ENCODE measurements at places on chromosomes 6 and 20.

DNA sequence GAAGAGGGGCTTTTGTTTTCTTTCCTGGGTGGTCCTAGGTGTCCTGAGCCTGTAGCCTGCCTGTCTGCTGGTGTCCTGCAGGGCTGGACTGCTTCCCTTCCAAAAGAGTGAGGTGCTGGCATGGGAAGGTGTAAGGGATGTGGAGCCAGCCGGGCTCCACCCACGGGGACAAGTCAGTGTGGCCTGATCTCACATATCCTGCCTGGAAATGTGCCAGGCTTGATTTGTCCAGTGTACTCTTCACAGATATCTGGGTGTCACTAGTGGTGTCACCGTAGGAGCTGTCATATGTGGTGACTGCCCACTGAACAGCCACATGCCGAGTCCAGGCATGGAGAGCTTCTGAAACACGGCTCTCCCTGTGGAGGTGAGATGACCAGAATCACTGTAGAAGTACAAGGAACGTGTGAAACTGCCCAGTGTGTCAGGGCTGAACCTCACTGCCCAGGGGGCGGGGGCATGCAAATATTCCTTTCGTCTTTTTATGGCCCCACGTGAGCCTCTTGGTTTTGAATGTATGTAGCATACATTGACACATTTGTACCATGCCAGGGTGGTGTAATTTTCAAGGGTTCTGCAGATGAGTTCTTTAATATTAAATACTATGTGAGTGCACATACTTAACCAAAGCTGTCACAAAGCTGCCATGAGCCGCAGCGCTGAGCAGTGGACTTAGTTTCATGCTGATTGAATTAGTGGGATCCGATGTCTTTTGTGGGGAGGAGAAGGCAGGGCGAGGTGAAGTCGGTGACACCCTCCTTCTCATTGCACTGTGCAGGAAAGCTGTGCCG, 55.8 kb downstream of the CDH4 start:
- no peak for DNase-seq

DNA sequence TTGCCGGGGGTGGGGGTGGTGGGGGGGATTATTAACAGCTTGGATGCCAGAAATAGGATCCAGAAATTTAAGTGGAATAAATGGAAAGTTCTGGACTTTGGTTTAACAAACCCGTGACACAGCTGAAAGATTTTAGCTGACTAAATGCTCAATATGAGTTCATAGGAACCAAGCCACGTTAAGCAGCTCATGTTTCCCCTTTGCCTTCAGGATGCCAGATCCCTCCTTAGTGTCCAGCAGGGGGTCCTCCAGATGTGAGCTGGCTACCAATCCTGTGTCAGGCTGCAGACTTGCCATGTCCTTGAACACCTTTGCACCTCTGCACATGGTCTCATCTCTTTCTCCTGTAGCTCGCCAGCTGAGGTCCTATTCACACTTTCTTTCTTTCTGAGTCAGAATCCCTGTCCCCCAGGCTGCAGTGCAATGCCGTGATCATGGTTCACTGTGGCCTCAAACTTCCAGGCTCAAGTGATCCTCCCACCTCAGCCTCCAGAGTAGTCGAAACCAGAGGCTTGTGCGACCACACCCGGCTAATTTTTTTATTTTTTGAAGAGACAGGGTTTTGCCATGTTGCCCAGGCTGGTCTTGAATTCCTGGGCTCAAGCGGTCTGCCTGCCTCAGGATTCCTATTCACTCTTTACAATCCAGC, 133.3 kb upstream of the ARMC2 start:
- DNase-seq, result no peak

DNA sequence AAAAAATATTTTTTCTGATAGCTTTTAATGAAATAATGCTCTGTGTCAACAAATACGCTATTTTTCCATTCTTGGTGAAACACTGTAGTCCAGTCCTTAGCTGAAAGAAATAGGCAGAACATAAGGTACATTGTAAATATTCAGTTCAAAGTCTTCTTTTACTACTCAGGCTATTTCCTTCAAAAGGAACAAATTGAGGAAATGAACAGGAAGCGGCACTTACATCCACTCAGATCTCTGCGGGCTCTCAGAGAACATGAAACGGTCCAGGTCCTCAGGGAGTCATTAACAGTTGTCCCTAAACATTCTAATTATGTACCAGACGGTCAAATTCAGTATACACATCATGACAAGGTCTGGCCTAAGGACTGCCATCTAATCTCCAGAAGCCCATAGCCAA, 212.6 kb downstream of the KIF16B start:
- DNase-seq, result no peak

DNA sequence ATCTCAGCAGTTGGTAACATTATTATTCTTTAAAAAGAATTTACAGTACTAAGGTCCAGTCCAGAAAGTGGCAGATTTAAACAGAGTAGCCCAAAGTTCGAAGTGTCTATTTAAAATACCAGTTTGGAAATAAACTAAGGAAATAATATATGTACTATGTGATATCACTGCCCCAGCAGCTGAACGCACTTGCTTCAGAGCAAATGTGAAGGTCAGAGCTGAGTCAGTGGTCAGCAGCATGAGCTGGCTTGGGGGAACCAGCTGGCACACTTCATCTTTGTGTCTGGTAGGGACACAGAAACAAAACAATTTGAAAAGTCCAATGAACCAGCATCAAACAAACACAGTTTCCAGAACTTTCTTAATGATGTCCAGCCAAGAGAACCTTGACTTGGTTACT, 15.4 kb downstream of the TMEM14B start:
- DNase-seq, result no peak

DNA sequence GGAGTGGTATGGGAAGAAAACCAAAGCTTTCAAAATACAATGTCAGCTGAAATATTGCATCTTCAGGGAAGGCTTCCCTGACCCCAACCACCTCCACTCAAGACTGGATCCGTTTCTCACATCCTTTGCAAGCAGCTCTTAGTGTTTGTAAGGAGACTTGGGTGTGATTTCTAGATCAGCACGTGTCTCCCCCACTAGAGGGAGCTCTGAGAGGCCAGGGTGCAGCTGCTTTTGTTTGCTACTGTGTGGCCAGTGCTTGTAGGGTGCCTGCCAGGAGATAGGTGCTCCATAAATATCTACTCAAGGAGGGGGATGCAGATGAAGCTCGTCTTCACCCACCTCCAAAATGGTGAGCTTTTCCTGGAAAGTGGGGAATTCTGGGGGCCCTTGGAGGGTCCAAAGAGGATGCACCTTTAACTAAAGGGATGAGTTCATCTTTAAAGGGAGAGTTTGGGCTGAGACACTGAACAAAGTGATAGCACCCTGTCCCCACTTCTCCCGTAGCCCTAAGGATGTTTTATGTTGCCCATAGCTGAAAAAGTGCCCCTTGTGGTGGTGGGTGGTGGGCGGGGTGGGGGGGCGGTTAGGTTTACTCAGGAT, 52.6 kb upstream of the MAFB start:
- no peak for DNase-seq

DNA sequence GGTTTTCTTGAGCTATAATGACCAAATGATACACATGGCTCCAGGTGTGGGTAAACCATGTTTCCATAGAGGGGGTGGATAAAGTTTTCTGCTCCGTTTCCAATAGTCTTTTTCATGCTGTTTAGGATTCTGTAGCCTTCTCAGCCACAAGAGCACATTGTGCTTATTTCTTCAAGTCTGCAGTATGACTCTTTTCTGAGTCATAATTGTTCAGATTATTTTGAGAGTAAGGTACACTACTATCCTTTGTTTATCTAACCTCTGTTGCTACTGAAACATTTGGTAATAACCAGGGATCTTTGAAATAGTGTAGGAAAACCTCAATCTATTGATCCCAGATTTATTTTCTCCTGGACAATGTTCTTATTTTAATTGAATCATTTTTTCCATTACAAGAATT, 247.9 kb upstream of the BMP2 start:
- DNase-seq, result no peak

DNA sequence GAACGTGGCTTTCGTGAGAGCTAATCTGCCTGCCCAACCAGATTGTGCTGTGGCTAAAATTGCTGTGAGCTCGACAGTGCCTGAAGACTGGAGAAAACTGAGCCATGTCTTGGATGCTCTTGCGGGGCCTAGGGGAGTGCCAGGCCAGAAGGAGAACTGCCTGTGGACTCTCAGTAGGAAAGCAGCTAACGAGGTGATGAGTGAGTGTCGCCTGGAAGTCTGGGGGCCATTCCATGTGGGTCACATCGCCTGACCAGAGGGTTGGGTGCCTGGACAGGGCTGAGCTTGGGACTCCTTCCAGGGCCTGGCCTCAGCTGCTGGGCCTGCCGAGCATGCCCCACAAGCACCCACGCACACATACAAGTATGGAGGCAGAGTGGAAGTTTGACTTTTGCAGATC, 166.5 kb downstream of the VEGFA start:
- no peak for DNase-seq

GRCh38 chr6:30614044-30614842, 2.8 kb downstream of the PPP1R10 start:
- no peak for DNase-seq

DNA sequence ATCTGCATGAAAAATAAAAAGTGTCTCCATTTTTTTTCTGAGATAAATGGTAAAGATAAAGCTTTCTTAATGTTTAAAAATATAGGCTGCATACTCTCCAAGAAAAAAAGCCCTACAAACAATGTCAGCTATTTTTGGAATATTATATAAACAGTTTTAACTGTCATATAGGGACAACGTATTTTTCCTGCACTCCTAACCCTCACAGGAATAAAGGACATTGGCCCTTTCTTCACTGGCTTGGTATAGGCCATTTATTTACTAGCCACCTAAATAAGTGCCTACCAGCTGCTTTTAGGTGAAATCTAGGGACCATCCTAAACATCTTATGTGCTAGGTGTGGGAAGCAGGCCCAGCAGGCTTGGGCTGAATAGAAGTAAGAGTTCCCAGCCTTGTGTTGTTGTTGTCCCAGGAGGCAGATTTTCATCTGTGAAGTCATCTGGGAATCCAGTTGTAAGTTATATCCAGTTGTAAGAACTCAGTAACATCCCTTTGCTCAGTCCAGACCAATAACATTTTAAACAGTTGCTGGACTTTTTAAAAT, 21.3 kb downstream of the FOXO3 start:
- DNase-seq, result no peak

DNA sequence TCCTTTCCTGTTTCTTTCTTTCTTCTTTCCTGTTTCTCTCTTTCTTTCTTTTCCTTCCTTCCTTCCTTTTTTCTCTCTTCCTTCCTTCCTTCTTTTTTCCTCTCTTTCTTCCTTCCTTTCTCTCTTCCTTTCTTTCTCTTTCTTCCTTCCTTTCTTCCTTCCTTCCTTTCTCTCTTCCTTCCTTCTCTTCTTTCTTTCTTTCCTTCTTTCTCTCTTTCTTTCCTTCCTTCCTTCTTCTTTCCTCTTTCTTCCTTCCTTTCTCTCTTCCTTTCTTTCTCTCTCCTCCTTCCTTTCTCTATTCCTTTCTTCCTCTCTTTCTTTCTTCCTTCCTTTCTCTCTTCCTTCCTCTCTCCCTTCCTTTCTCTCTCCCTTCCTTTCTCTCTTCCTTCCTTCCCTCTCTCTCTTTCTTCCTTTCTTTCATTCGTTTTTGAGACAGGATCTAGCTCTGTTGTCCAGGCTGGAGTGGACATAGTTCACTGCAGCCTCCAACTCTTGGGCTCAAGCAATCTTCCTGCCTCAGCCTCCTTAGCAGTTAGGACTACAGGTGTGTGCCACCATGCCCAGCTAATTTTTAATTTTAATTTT, 170.8 kb upstream of the GMDS start:
- no peak for DNase-seq

DNA sequence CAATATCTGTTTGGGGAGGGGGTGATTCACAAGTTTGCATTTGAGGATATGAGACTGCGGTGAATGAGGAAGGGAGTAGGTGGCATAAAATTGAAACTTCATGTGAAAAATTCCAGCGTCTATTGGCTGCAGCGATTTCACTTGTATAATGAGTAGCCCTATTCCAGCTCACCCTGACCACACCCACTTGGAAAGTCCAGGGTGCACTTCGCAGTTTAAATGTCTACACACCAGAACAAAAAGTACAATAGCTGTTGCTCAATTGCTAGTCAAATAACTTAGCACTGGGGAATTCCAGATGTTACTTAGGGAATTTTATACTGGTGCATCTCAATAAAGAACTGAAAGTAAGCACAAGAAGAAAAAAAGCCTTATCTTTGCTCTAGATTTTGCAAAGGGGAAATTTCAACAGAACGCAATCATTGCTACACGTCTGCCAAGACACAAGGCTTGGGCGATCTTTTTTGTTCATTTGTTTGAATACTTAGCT, 6.3 kb downstream of the TNFAIP3 start:
- DNase-seq, result no peak

GRCh38 chr6:73694711-73695411, 1.1 kb upstream of the CD109 start:
- DNase-seq, result no peak

DNA sequence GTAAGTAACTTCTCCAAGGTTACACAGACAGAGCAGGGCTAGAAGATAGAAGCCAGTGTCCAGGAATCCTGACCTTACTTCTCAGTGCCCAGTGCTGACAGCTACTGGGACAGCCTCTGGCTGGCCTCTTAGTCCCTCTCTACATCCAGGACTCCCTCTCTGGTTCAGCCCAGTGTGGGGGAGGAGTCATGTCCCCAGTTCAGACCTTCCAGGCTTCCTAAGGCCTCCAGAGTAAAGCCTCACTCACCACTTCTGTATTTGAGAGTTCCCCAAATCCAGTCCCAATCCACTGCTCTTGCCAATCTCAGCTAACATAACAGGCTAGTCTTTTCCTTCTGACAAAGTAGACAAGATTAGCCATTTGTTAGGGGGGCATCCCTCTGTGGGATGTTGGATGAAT, 36.9 kb upstream of the EPB41L1 start:
- no peak for DNase-seq

- no peak for DNase-seq
Observed at GRCh38 chr6:2125158-2125557, 120.2 kb downstream of the GMDS start.

DNA sequence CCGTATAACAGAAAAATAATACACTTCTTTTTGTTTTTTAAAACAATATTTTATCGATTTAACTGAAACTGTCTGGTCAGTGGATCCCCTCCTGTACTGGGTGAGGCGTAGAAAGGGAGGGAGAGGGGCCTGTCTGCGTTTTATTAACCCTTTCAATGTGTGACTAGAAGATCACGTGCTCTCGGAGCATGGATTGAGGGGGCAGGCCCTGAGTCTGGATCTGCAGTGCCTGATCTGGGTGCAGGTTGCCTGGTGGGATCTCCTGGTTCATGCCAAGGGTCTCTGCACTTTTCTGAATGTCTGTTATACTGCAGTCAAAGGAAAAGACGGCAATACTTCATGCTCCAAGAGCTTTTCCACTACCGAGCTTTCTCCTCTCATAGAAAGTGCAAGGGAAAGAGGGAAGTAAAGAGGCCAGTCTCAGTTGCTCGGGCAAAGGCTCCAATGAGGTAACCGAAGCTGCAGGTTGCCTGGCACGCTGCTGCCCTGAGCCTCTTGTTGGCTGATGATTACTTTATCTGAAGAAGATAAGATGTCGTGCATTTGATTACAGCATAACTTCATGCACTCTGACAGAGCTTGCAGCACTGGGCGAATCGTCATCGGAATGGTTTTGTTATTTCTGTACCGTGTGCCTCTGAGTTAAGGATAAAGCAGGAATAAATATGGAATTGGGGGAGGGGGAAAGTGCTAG, 167.5 kb upstream of the PMEPA1 start:
- DNase-seq, result peak; percentile 77

DNA sequence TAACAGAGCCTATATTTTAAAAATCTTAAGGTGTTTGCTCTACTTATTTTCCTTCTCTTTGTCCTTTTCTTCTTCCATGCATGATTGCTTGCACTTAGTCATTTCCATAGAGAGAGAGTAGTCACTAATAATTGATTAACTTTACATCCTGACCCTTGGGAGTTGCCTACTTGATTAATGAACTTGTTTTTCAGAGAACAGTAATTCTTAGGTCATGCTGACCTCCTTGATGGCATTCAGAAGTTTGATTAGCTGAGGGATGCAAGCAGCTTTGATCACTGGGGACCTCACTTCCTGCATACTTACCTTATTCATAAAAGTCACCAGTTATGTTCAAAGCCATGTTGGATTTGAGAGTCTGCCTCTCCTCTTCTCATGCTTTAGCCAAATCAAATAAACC, 715.6 kb upstream of the ID4 start:
- no peak for DNase-seq
